NCI-H1436 (cell line): ENCODE measurements at places on chromosomes 3 and 15.

DNA sequence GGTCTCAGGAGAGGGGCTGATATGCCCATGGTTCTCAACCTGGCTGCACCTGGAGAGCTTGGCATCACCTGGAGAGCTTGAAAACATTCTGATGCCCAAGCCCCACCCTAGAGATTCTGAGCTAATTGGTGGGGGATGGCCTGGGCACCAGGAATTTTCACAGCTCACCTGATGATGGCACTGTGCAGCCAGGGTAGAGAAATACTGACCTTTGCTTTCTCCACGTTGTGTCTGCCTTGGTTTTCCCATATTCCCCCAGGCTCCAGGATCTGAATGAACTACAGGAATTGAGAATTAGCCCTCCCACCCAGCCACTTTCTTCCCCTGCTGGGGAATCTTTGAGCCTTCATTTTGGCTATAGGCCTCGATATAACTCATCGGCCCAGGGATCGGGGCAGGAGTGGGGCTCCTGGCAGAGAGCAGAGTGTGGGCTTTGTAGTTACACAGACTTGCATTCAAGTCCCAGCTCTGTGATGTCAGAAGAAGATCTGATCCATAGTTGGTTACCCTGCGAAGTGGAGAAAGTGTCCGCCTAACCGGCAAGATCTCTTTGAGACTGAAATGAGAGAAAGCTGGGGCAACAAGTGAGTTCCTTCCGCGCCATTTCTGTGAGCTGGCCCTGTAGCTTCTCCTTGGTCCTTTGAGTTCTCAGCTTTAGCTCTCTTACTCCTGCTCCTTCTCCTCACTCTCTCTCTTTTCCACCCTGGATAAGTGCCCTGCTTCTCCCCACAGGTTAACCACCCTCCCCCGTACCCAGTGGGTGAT, 33.1 kb upstream of the UBE2Q2 start:
- no peak for DNase-seq

DNA sequence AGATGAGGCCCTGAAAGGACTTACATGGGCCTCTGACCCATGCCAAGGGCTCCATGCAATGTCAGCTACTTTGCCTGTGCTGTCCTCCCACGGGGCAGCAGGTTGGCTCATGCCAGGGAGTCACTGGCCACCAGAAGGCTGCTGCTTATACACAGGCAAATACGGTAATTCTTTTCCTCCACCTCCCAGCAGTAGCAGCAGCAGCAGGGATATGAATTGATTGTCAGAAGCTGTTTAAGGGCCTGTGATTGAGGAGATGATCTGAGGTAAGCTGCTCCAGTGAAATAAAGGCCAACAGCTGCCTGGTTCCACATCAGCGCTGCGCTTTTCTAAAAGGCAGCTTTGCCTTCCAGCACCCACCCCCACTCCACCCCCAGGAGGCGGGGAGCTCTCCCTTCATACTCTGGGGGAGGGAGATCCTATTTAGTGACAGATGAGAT, 250.5 kb downstream of the SHQ1 start:
- DNase-seq, result peak; percentile 5

GRCh38 chr3:107962037-107962436, 128.8 kb downstream of the CD47 start:
- DNase-seq, result no peak

GRCh38 chr3:176937541-176937940, 259.7 kb downstream of the TBL1XR1 start:
- DNase-seq, result no peak

- DNase-seq, result no peak
Measured at GRCh38 chr15:39211108-39211979, 369.5 kb upstream of the THBS1 start.

DNA sequence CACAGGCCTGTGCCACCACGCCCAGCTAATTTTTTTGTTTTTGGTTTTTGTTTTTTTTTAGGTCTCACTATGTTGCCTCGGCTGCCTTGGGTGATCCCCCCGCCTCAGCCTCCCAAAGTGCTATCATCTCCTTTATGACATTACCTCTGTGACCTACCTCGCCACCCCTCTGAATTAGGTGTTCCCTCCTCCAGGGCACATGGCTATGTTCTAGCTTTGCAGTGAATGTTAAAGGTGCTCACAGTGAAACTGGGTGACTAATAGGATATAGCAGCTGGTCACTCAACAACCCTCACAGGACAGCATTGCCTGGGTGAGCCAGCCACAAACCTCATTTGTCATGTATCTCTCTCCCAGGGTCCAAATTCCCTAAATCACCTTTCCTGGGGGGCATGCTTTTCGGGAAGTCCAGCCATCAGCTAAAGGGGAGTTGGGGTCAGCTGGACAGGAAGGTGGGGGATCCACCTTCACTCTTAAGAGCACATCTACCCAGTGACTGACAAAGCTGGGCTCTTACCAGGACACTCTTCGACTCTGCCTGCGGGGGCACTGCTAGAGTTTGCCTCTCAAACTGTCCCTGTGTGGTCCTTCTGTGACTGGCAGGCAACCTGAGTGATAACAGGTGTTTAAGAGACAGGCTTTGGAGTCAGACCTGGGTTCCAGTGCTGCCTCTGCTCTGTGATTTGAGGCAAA, 1.6 kb upstream of the TTLL3 start:
- DNase-seq, result peak; percentile 4

DNA sequence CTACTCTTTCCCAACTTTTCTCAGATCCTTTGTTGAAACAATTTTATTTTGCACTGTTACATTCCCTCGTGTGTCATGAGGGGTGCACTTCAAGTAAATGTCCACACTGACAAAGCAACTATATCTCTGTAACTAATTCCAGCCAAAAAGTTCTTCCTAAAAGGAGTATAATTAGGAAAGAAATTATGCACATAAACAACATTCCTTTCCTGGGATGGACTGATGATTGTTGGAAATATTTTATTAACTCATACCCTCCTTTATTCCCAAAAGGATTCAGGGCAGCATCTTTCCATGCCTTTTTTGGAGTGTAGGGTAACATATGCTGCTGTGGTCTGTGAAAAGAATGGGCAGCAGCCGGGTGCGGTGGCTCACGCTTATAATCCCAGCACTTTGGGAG, 426.1 kb upstream of the THBS1 start:
- DNase-seq, result no peak

- DNase-seq, result no peak
Measured at GRCh38 chr3:140360332-140360731, 317.5 kb upstream of the TRIM42 start.

DNA sequence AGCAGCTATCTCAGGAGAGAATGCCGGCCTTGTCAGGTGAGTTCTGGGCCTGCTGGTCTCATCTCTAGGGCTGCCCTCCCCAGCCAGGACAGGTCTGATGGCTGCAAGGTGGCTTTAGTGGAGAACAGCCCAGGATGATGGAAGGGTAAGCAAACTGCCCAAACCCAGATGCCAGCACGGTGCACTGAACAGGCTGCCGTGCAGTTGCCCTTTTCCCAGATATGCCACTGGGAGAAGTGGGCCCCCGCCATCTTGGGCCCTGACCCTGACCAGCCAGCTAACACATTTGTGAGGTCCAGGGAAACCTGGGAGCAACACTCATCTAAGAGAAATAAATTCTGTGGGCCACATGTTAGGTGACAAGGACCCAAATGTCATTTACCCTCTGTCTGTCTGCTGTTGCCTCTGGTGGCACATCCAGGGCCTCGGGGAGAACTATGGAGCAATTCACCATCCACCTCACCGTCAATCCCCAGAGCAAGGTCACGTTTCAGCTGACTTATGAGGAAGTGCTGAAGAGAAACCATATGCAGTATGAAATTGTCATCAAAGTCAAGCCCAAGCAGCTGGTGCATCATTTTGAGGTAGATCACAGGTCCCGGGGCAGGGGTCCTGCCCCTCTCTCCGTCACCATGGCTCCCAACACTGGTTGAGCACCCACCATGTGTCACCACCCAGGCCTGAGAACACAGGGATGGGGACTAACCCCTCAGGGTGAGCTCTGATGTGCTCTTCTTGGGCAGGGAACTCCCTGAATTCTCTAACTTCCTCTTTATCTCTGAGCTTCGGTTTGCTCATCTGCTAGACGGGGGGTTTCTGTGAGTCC, 1.8 kb downstream of the ITIH1 start:
- DNase-seq, result no peak

GRCh38 chr3:52328536-52329080, 12.5 kb downstream of the DNAH1 start:
- DNase-seq, result no peak

DNA sequence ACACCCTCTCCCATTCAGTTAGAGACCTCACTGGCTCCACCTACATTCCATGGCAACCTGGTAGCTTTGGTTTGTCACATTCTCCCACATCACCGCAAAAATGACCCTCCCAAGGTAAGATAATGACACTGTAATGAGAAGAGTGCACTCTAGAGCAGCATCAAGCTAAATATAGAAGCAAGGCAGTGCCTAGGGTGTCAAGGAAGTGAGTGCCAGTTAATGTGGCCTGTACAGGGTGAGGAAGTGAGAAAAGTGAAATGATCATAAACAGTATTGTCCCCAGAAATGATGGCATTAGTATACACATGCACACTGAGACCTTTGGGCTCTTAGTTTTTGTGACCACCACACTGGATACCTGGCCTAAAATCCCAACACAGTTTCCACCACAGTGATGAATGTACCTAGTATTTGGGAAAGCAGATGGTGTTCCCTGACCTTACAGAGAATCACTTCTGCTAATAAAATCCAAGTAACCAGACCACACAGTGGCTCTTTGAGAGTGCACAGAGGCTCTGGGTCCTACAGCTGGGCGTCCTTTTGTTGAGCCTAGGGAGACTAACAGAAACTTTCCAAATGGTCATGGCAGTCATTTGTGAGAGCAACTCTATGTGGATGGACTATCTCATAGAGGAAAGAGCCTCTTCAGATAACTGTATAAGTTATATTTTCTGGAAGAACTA, 106.6 kb downstream of the ARPP21 start:
- no peak for DNase-seq

DNA sequence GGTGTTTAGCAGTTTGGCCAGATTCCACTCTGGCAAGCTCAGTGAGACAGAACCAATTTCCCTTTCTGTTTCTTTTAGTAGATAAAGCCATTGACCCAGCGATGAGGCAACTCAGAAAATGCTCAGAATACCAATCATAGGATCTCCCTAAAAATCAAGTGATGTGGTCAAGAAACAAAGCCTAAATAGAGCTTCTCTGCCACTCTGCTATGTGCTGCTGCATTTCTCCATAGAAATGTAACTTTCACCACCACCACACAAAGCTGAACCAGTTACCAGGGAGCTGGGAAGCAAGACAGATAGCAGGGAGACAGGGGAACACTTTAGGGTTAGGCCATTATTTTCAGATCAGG, 109.8 kb downstream of the RPL22L1 start:
- DNase-seq, result no peak
